ENCODE measurements at places on chromosomes 3 and 15. TPM values are rescaled to one million over a fixed set of nuclear protein-coding genes. Genes with fewer than 3 reads are reported as not detected.
A peak's percentile ranks its signal among the peaks of the same experiment; 100 is the strongest.

PTH1R gene
- total RNA-seq: 10.6 TPM

GRCh38 chr15:54917312-54917711 lies 279.4 kb downstream of the RSL24D1 start:
- H3K27me3 ChIP-seq: no peaks in the 10 kb centered on the region
- no peaks in the 10 kb centered on the region for H3K36me3 ChIP-seq
- H3K27ac ChIP-seq: no peak overlapping the region
- DNase-seq: no peak

DNA sequence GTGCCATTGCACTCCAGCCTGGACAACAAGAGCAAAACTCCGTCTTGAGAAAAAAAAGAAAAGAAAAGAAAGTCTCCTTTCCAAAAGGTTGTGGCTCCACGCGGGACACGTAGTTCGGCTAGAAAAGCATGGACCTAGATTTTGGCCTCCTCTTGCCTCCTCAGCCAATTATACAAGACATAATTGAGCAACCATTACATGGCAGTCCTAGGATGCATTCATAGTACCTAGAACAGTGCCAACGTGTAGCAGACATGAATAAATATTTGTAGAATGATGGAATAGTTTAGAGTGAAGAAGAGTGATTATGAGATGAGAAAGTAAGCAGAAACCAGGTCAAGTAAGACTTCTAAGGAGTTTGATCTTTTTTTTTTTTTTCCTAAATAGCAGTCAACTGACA lies 112.5 kb downstream of the ZNF609 start:
- DNase-seq: no peak
- H3K27me3 ChIP-seq: no peaks in the 10 kb centered on the region
- no peaks in the 10 kb centered on the region for H3K36me3 ChIP-seq
- no peak overlapping the region for H3K27ac ChIP-seq

DNA sequence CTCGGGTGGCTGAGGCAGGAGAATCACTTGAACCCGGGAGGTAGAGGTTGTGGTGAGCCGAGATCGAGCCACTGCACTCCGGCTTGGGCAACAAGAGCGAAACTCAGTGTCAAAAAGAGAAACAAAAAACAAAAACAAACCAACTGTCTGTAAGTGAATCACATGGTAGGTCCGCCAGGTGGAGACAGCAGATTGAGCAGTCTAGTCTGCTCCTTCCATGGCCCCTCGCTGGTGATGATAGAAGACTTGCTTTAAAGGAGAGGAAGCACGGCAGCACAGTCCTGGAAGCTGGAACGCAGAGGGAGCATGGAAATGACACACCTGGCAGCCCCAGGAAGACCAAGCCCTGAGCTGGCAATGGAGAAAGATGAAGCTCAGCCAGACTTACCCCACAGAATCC lies 31.4 kb upstream of the MGLL start:
- H3K4me3 ChIP-seq: no peak overlapping the region
- H3K4me1 ChIP-seq: no peaks in the 10 kb centered on the region
- DNase-seq: no peak
- no peak overlapping the region for H3K27ac ChIP-seq
- no peaks in the 10 kb centered on the region for H3K36me3 ChIP-seq
- no peaks in the 10 kb centered on the region for H3K27me3 ChIP-seq

ROPN1B gene
- 0.54 TPM for total RNA-seq

DNA sequence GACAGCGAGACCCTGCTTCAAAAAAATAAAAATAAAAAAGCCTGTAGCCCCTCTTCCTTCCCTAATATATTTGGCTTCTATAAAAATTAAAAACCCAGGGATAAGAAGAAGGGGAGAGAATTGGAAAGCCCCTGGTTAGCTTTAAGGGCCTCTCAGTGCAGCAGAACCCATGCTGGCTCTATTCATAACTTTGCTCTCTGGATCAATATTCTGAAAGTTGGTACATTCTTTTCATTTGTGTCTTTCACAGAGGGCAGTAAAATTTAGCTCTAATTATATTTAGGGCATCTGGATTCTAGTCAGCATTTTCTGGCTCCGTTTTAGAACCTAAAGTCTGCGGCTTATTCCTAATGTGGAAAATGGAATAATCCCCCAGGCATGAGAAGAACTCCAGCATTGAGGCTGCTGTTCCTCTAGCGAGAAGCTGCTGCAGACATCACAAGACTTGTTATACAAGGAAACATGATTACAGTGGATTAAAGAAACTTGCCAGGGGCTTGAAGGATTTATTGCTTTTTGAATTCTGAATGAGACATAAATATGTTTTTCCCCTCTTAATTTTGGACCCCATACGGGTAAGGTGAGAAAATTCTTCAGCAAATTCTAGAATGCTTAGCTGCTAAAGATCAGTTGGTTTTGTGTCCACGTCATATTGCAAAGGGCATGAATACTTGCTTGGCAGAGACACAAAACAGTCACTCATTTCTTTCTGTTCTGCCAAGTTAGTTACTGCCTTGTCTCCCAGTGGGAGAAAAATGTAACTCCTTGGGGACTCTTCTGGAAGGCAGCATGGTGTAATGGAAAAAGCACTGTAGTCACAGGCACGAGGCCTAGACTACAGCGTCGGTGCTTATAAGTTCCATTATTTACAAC lies 177.7 kb downstream of the VGLL4 start:
- DNase-seq: no peak
- peaks cover 6% of the 10 kb centered on the region for H3K4me1 ChIP-seq
- H3K27ac ChIP-seq: no peak overlapping the region

- no peaks in the 10 kb centered on the region for H3K36me3 ChIP-seq
- H3K27me3 ChIP-seq: no peaks in the 10 kb centered on the region
- H3K27ac ChIP-seq: peak overlapping the region; percentile 89
- H3K4me1 ChIP-seq: peaks cover 12% of the 10 kb centered on the region
- H3K4me3 ChIP-seq: peak overlapping the region; percentile 98
Observed at GRCh38 chr15:22979238-22980188, 655 bp downstream of the CYFIP1 start.

- no peak for DNase-seq
- peaks cover 71% of the 10 kb centered on the region for H3K4me1 ChIP-seq
- H3K4me3 ChIP-seq: no peak overlapping the region
Observed at GRCh38 chr15:67832031-67832551, 6.8 kb downstream of the SKOR1 start.

DNA sequence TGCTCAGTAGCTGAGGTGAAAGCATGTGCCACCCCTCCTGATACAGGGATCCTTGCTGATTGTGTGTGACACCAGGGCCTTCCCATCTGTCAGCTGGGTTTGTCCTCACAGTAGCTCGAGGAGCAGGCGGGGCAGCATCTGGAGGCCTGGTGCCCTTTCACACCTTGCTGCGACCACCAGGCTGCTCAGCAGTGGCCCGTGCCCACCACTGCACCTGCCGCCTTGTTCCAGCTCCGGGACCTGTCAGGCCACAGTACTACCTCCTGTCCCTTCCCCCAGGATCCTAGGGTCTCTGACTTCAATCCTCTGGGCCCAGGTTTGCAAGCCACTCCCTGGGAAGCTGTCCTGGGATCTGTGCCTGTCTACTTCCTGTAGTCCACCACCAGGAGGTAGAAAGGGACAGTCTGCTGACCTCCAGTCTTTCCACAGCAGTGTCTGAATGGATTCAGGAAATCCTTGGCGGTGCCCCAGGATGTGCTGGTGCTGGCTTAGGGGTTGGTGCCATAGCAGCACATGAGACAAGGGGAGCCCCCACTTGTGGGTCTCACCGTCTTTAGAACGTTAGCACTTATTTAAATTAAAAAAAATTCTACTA lies 27.5 kb downstream of the APBA2 start:
- H3K4me3 ChIP-seq: no peak overlapping the region
- H3K27ac ChIP-seq: no peak overlapping the region
- H3K36me3 ChIP-seq: no peaks in the 10 kb centered on the region
- peak; percentile 18 for DNase-seq
- no peaks in the 10 kb centered on the region for H3K4me1 ChIP-seq

DNA sequence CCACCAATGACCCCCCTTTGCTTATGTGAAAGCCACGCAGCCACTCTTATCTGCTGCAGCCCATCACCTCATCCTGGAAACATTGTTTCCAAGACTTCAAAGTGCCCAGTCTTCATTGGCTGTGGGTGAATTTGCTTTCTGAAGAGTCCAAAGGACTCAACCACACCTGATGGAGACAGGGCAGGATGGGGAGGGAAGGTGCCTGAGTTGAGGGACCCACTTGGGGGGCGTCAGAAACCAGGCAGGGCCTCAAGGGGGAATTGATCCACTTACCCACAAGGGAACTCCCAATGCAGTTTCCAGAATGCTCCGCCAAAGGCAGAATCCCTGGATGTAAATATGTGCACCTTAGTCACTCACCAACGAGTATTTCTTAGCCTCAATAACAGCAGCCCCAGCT lies 147.9 kb upstream of the ATP2B2 start:
- H3K27ac ChIP-seq: no peak overlapping the region
- H3K4me1 ChIP-seq: no peaks in the 10 kb centered on the region
- no peaks in the 10 kb centered on the region for H3K36me3 ChIP-seq
- no peak overlapping the region for H3K4me3 ChIP-seq
- no peaks in the 10 kb centered on the region for H3K27me3 ChIP-seq

- no peak overlapping the region for H3K27ac ChIP-seq
- no peaks in the 10 kb centered on the region for H3K4me1 ChIP-seq
- no peak for DNase-seq
- no peaks in the 10 kb centered on the region for H3K27me3 ChIP-seq
Observed at GRCh38 chr15:71570736-71571135, 239.6 kb upstream of the NR2E3 start.

DNA sequence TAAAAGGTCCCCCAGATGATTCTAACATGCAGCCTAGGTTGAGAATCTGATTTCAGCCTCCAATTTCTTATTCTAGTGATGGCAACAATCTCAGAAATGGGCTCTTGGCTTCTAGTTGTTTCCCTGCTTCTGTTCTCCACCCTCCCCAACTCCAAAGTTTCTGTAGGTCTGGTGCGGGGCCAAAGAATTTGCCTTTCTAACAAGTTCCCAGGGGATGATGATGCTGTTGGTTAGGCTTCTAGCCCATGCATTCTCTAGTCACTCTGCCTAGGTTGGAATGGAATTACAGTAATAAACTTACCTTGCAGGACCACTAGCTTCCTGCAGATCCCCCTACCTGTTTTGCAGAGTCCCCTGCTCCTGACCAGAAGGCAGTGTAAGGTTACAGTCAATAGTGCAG lies 103.2 kb upstream of the PPP2R3A start:
- no peaks in the 10 kb centered on the region for H3K36me3 ChIP-seq
- H3K4me1 ChIP-seq: peaks cover 6% of the 10 kb centered on the region
- no peak for DNase-seq

- H3K27me3 ChIP-seq: no peaks in the 10 kb centered on the region
- DNase-seq: peak; percentile 33
- peaks cover 10% of the 10 kb centered on the region for H3K4me1 ChIP-seq
- H3K27ac ChIP-seq: peak overlapping the region; percentile 6
Observed at GRCh38 chr15:82894971-82895520, 57.5 kb downstream of the HOMER2 start.

GRCh38 chr15:58355382-58355971 lies 76.3 kb upstream of the LIPC start:
- no peak overlapping the region for H3K4me3 ChIP-seq
- H3K27ac ChIP-seq: no peak overlapping the region
- no peaks in the 10 kb centered on the region for H3K27me3 ChIP-seq
- no peaks in the 10 kb centered on the region for H3K36me3 ChIP-seq
- DNase-seq: no peak
- no peaks in the 10 kb centered on the region for H3K4me1 ChIP-seq

DNA sequence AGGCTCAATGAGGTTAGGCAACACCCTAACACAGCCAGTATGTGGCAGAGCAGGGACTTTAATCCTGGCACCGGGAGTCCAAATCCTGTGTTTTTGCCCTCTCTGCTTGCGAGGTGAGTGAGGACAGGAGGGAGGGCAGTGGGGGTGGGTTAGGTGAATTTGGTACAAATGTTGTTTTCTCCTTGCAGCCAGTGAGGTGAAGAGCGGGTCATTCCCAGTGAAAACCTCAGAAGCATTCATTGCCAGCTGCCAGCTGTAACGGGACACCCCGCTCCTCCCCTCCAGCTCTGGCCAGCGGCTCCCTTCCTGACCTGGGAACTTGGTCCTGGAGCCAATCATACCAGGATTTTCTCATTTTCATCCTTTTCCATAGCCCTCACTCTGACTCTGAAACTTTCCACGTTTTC lies 45.7 kb upstream of the RAB6B start:
- DNase-seq: no peak
- H3K27ac ChIP-seq: no peak overlapping the region
- no peak overlapping the region for H3K4me3 ChIP-seq
- no peaks in the 10 kb centered on the region for H3K27me3 ChIP-seq

DNA sequence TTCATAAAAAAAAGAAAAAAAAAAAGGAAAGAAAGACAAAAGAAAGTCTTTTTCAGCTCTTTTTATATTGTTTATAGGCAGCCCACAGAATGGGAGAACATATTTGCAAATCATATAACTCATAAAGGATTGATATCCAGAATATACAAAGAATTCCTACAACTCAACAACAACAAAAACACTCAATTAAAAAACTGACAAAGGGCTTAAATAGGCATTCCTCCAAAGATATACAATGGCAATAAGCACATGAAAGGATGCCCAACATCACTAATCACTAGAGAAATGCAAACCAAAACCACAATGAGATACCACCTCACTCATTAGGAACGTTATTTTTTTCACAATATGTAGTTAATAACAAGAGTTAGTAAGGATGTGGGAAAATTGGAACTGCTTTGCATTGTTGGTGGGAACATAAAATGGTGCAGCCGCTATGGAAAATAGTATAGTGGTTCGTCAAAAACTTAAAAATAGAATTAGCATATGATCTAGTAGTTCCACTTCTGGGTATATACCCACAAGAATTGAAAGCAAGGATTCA lies 54.2 kb upstream of the CMTM8 start:
- H3K27ac ChIP-seq: no peak overlapping the region
- no peaks in the 10 kb centered on the region for H3K36me3 ChIP-seq
- H3K4me3 ChIP-seq: no peak overlapping the region
- H3K4me1 ChIP-seq: peaks cover 13% of the 10 kb centered on the region

GRCh38 chr3:172577987-172578570 lies 54.8 kb upstream of the TNFSF10 start:
- H3K4me3 ChIP-seq: no peak overlapping the region
- DNase-seq: no peak

ATP8B4 gene
- total RNA-seq: 24.3 TPM

HTR3E gene
- total RNA-seq: not detected

SHF gene
- total RNA-seq: 8.0 TPM

SLTM gene
- 146 TPM for total RNA-seq

DNA sequence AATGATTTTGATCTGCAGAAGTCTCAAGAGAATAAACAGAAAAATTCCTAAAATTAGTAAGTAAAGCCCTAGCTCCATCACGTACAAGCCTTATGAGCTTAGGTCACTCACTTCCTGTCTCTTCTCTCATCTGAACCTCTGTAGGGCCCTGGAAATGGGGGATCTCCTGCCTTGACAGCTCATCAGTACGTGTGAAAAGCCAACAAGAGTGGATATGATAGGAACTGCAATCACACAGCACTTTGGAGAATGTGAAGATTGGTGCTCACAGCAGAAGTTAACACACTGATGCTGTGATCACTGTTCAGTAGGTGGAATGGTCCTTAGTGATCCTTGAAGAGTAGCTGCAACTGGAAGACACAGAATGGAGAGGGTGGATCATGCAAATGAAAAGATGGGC lies 27.8 kb upstream of the ALDH1L1 start:
- H3K27ac ChIP-seq: no peak overlapping the region
- no peaks in the 10 kb centered on the region for H3K36me3 ChIP-seq
- H3K4me1 ChIP-seq: peaks cover 5% of the 10 kb centered on the region
- no peaks in the 10 kb centered on the region for H3K27me3 ChIP-seq
- H3K4me3 ChIP-seq: no peak overlapping the region
- no peak for DNase-seq

ATP2B2 gene
- 0.42 TPM for total RNA-seq
